ENCODE measurements at places on chromosomes 5 and 9.

DNA sequence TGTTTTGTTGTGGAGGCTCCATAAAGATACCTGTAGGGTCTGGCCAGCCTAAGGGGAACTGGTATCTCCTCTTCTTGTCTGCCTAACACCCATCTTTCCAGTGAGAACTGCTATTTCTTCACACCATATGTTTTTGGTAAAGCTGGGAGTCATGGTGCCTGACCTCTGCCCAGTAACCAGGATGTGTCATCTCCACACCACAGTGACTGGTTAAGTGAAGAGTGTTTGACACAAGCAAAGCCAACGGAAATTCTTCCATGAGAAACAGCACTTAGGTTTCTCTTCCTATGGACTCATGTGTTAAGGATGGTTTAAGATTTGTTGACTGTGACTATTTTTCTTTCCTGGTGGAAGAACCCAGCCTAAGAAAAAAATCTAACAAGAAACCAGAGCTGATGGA is 111.5 kb downstream of the HTR4 start:
- no peak for DNase-seq

DNA sequence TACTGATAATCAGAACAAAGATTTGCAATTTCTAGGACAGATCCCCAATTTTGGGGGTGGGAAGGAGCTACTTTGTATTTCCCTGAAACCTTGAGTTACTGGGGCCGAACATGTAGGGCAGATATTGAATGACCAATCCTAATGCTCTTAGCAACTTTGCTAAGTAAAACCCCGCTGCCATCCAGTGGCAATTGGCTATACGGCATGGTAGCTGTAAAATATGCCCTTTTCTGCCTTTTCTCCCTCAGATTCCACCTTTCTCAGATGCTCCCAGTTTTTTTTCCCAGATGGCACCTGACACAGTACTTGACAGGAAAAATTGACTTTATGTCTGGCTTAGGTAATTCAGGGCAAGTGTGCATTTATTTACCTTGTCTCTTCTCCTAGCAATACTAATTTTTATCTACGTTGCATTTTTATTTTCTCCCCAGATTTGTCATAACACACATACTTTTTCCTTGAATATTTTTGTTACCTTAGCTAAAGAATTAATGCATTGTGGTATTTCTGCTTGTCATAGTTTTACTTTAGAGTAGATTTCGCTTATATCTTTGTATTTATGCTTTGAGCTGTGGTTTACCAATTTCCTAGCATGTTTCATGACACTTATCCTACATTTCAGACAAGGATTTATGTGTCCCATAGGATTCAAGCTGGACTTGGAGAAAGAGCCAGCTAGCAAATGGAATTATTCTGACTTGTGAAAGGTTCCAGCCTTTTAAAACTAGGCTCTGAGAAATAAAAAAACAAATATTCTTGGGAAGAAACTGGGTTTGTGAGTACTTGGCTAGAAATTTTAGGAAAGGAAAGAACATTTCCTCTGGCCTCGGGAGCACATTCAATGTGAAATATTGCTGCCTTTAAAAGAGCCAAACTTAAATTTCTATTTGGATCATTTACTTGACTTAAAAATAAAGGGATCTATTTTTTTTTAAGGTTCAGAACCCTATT is 37.4 kb downstream of the PIK3R1 start:
- peak; percentile 66 for DNase-seq

- DNase-seq: peak; percentile 67
Measured at GRCh38 chr9:98908897-98909634, 34.6 kb upstream of the COL15A1 start.

DNA sequence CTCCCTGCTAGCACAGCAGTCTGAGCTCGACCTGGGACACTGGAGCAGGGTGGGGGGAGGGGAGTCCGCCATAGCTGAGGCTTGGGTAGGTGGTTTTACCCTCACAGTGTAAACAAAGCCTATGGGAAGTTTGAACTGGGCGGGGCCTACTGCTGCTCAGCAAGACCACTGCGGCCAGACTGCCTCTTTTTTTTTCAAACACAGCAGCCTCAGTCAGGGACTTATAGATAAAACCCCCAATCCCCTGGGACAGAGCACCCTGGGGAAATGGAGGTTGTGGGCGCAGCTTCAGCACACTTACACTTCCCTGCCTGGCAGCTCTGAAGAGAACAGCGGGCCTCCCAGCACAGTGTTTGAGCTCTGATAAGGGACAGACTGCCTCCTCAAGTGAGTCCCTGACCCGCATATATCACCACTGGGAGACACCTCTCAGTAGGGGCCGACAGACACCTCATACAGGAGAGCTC is 151.1 kb upstream of the APC start:
- DNase-seq: no peak

DNA sequence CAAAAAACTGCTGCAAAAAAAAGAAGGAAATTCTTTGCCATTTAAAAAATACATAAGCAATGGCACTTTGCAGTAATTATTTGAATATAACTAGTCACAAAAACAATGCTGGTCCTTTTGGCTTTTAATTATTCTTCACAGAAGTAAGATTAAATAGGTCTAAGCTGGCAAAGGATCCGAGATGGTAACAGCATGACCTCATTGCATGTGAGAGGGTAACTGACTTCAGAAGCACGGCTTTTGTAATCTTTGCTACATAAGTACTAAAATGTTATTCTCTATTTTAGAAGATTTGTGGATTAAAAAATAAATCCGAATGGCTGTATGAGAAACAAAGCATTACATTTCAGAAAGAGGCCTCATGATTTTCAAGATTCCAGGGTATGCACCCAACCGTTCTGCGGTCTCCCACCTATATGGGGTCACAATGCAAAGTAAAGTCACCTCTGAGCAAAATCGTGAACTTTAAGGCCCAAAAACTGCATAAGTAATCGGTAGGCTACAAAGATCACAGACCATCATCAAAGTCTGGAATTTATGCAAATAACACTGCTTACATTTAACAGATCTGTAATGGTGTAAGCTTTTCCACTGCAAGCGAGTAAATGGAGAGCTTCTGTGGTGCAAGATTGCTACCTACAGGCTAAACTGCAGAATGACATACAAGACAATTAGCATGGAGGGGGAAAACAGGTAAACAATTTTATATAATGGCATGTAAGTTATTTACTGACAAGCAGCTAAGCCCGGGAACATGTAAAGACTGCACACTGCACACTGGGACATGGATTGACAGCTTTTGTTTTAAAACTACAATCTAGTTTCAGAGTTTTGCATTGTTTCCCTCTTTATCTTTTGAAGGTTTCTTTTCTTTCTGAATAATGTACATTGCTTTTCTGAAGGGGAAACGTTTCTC is 231.6 kb downstream of the SLF1 start:
- peak; percentile 37 for DNase-seq

DNA sequence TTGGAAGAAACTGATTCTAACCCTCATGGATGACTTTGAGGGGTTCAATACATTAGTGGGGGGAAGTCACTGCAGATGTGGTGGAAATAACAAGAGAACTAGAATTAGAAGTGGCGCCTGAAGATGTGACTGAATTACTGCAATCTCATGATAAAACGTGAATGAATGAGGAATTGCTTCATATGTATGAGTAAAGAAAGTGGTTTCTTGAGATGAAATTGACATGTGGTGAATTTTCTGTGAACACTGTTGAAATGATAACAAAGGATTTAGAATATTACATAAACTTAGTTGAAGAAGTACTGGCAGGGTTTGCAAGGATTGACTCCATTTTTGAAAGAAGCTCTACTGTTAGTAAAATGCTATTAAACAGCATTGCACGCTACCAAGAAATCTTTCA is 113.0 kb downstream of the UGCG start:
- DNase-seq: no peak

DNA sequence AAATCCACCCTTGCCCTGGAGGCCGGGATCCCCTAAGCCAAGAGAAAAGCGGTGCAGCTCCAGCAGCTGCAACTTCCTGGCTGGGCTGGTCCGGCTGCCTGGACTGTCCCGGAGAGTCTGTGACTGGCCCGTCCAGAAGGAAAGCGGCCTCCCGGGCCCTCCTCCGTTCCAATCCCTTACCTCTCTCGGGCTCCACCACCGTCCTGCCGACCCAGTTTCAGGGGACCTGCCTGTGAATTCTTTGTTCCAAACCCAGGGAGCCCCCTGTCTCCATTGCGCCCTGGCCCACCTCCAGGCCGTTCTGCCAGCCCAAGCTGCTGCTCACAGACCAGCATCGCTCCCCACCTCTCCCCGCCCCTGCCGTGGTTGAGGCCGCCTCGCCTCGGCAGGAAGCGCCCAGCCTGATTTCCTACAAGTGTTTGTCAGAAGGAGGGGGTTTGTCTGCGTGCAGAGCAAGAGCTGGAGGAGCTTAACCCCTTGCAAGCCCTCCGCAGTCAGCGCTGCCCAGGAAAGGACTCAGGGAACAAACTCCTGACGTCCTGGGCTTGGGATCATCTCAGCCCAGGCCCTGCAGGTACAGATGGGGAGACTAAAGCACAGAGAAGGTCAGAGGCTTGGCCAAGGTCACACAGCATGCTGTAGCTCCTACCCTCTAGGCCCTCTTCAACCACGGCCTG is at the start of gene AKNA:
Gene AKNA (minus strand): TSS at position 303 of the 677 bp plus-strand sequence. CDS start 6,649 bp downstream, outside the sequence.
- DNase-seq: peak; percentile 65

GRCh38 chr5:27788184-27788583 is 749.8 kb upstream of the CDH9 start:
- no peak for DNase-seq

DNA sequence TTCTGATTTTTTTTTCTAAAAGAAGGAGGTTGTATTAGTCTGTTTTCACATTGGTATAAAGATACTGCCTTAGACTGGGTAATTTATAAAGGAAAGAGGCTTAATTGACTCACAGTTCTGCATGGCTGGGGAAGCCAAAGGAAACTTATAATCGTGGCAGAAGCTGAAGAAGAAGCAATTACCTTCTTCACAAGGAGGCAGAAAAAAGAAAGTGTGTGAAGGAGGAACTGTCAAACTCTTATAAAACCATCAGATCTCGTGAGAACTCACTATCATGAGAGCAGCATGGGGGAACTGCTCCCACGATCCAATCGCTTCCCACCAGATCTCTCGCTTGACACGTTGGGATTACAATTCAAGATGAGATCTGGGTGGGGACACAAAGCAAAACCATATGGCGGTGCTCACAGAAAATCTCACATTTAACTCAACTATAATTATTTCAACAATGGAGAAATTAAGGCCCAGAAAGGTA is 27.1 kb downstream of the DPYSL3 start:
- peak; percentile 45 for DNase-seq

DNA sequence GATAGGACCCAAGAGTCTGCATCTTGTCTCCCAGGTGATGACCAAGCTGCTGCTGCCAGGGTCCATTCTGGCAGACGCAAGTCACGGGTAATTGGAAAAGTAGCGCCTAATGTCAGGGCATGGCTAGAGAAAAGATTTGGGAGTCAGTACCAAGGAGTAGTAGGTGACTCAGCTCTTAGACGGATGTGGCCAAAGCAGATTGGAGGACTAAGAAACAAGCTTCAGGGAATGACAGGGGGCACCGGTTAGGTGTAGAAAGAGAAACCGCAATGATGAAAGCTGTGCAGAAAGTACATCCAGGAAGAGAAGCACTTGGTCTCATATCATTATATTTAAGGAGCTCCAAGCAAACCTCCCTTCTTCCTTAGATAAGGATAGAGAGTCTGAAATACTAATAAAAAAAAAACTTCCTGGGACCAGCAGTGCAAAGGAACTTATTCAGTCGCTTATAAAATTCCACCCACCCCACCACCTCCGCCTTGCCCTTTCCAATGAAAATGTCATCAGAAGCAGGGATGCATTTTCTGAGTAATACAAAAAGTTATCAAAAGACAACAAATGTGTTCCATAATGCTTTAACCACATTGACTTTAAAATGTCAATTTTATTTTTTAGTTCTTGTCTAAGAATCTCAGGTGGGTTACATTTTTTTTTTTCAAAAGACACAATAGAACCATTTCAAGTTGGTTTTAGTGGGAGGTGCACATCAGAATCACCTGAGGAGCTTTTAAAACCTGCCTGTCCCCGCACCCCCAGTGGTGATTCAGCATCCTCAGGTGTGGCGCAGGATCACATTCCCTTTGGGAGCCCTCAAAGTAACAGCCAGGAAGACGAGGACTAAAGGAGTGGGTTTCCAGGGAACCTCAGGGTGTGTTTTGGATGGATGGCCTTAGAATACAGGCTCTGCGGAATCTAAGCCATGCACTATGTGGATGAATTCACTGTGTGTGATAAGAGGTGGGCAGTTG is 31.2 kb downstream of the PTPN3 start:
- DNase-seq: no peak

GRCh38 chr5:149614034-149614907 is 33.0 kb downstream of the ARHGEF37 start:
- DNase-seq: no peak

- no peak for DNase-seq
Measured at GRCh38 chr9:114483499-114483898, 21.8 kb downstream of the WHRN start.

- DNase-seq: no peak
Measured at GRCh38 chr9:118618084-118618483, 751.2 kb downstream of the BRINP1 start.

- DNase-seq: no peak
Measured at GRCh38 chr5:126066836-126067235, 356.4 kb upstream of the GRAMD2B start.

DNA sequence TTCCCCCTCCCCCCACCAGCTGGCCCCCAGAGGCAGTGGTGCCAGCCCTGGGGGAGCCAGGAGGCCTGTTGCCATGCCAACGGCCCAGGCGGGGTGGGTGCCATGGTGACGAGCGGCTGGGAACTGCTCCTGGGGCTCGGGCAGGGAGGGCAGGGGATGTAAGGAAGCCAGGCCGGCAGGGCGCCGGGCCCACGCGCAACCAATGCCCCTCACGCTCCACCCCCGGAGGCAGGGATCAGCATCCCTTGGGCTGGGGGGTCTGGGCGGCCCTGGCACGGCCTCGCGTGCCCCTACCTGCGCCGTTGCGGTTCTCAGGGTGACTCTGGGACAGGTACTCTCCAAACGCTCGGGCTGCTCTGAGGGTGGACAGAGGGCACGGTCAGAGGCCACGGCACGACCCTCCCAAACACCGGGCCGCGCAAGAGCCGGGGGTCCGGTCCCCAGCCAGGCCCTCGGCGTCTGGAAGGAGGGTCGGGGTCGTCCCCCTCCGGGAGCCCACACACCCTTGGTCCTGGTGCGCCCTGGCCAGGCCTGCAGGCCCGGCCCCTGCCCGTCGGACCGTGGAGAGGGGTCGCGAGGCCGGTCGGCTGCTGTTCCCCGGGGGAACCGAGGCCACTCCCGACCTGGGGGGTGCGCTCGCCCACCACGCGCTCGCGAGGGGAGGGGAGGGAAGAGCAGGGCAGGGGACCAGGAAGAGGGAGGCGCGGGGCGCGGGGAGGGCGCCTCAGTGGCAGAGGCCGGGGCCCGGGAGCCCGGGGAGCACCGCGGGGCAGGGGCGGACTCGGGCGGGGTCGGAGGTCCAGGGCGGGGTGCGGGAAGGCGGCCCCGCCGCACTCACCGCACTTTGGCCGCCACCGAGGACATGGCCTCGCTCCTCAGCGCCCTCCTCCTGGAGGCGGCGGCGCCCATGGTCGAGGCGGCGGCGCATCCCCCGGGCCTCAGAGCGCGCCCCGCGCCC is 661 bp downstream of the NSMF start:
- no peak for DNase-seq

- no peak for DNase-seq
Measured at GRCh38 chr5:139974661-139975060, 68.4 kb downstream of the NRG2 start.

DNA sequence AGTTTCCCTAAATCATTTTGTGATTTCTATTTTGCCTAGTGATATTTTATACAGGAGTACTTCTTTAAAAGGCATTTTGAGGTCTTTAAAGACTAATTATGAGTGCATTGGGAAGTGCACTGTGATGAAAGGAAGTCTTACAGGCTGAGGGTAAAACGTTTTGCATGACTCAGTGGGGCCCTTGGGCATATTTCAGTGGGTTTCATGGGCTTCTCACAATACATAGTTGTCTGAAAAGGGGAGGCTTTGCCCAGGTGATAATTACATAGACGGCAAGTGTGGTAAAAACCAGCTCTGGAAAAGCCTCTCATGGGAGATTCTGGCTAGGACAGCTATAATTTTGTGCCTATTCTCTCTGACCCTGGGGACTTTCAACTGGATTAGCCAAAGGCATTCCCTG is 387.2 kb downstream of the ARHGEF28 start:
- no peak for DNase-seq
